ENCODE measurements at places on chromosomes 3 and 15. TPM values are rescaled to one million over a fixed set of nuclear protein-coding genes. Genes with fewer than 3 reads are reported as not detected.

- no peak for DNase-seq
Measured at GRCh38 chr15:92625251-92625980, 30.2 kb downstream of the FAM174B start.

DNA sequence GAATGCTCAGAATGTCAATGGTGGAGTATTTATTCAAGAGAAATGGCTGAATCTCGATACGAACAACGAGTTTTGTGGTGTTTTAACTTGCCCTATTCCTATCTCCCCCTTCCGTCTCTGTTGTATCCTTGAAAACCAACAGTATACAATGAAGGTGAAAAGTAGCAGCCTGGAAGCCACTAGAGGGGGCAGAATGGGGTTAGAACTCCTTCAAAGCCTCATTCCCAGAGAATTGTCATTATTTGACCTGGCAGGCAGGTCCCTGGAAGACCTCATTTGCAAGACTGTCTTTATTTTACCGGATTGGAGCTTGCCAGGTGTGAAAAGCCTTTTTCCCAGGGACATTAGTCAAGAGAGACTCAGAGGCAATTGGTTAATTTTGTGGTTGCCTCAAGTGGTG, 139.4 kb downstream of the LRRC28 start:
- DNase-seq = no peak

- peak; percentile 39 for DNase-seq
Measured at GRCh38 chr15:70060993-70061305, 36.8 kb downstream of the TLE3 start.

Gene GOLGA6L7
- total RNA-seq = not detected

Gene WNT5A
- 3.0 TPM for total RNA-seq

Measured in left cardiac atrium (tissue), 4 donors.